ENCODE measurements at places on chromosomes 16 and 17.

DNA sequence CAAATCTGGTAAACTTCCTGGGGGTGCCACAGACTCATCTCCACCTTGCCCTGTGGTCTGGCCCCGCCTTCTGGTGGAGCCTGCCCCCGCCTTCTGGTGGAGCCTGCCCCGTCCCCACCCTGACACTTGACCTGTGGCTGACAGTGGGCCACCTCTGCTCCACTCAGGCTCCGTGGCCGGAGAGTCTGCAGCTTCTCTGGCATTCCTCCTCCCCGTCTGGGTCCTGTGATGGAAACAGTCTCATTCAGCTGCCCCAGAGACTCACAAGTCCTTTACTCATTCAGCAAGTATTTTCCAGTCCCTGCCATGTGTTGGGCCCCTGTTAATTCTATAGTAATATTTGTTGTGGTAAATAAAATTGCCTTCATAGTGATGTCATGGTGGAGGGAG is 21.0 kb upstream of the G6PC1 start:
- no peak for DNase-seq

DNA sequence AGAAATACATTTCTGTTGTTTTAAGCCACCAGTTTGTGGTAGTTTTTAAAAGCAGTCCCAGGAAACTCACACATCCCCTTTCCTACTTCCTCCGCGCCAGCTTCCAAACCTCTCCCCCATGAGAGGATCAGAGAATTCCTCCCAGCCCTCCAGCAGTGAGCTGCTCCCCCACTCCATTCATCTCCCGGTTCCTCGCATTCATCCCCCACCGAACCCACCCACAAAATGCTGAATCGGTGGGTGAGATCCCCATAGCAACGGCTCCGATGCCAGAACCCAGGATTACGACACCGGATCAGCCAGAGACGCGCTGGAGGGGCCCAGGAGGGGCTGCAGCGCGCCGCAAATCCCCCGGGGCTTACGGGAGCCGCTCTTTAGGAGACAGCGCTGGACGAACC is 251.4 kb upstream of the RPL38 start:
- no peak for DNase-seq

- no peak for DNase-seq
These were observed 1.2 kb upstream of the YPEL2 start for GRCh38 chr17:59330053-59330942.

GRCh38 chr16:2813771-2814221 is 3.2 kb upstream of the PRSS21 start:
- DNase-seq = no peak

DNA sequence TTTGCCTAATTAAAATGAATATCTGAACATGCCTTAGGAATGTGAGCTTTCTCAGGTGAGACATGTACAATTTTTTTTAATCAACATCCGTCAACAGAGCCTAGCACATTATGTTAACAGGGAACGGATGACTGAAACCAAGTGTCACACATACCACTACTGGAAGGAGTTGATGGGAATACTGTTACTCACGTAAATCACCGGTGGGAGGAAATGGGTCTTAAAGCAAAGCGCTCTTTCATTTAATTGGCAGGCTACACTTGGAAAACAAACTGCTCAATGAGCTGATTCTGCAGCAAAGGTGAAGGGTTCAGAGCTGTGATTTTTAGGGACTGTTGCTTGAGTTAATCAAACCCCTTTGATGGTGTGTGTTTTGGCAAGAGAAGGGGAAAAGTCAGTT is 4.8 kb downstream of the CPPED1 start:
- DNase-seq = no peak

DNA sequence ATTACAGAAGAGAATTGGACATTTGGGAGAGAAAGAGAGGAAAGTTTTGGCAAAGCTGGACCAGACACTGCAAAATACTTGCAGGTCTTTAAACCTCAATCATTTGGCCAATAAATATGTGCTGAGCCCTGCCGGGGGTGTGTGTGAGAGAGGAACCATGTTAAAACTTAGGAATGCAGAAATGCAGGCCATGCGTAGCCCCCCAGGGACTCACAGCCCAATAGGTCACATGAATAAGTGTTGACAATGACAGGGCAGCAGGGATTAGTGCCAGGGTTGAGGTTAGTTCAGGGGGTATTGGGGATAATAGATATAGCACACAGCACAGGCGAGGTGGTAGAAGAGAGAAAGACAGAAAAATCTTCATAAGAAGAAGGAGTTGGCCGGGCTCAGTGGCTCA is 113.3 kb upstream of the ADAMTS18 start:
- DNase-seq = no peak

- DNase-seq = no peak
These were observed 25.4 kb downstream of the TMEM114 start for GRCh38 chr16:8564934-8565345.

DNA sequence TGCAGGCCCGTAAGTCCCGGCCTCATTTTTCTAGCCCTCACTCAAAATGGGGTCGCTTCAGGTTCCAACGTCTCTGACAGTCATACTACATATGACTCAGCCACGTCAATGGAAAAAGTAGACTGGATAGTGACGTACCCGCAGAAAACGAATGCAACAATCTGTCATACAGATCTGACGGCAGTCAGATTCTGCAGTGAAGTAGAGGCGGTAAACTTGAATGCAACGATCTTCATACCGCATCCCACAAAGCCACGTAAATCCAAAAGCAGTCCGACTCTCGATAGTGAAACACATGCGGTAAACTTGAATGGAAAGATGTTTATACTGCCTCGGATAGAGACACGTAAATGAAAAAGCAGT is 38.4 kb upstream of the ARL4D start:
- peak; percentile 83 for DNase-seq

GRCh38 chr17:27502526-27503324 is 46.5 kb downstream of the KSR1 start:
- no peak for DNase-seq

GRCh38 chr16:17305694-17306093 is 165.1 kb downstream of the XYLT1 start:
- DNase-seq = peak; percentile 57

- no peak for DNase-seq
These were observed 237.0 kb downstream of the SOX9 start for GRCh38 chr17:72357764-72358365.

- peak; percentile 76 for DNase-seq
These were observed at the start of gene GSE1 for GRCh38 chr16:85612801-85613603. GSE1 (plus strand) TSS chr16:85613322; CDS start chr16:85613392, 70 bp downstream.

DNA sequence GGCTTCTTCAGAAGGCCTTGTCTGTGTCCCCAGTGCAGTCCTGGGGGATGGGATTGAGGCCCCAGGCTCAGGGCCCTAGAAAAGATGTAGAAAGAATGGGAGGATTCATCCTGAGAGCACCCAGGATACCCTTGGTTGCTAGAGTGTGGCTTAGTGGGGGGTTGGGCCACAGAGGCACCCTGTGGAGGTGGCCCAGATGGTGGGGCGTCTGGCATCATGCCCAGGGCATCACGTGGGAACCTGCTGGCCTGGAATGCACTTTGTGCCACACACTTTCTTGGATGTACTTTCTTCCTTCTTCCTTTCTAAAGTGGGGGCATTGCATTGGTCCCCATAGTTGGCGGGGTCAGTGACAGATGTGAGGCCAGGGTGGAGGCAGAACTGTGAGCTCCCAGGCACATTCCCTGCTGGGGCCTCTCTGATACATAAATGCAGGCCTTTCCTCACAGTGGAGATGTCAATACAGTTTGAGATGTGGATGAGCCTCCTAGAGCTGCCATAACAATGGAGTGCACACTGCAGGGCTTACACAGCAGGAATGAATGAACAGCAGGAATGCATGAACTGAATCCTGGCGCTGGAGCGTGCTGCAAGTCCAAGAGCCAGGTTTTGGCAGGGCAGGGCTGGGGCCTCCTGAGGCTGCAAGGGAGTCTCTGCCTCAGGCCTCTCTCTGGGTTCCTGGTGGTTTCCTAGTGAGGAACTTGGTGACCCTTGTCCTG is 43.3 kb downstream of the MGAT5B start:
- no peak for DNase-seq

DNA sequence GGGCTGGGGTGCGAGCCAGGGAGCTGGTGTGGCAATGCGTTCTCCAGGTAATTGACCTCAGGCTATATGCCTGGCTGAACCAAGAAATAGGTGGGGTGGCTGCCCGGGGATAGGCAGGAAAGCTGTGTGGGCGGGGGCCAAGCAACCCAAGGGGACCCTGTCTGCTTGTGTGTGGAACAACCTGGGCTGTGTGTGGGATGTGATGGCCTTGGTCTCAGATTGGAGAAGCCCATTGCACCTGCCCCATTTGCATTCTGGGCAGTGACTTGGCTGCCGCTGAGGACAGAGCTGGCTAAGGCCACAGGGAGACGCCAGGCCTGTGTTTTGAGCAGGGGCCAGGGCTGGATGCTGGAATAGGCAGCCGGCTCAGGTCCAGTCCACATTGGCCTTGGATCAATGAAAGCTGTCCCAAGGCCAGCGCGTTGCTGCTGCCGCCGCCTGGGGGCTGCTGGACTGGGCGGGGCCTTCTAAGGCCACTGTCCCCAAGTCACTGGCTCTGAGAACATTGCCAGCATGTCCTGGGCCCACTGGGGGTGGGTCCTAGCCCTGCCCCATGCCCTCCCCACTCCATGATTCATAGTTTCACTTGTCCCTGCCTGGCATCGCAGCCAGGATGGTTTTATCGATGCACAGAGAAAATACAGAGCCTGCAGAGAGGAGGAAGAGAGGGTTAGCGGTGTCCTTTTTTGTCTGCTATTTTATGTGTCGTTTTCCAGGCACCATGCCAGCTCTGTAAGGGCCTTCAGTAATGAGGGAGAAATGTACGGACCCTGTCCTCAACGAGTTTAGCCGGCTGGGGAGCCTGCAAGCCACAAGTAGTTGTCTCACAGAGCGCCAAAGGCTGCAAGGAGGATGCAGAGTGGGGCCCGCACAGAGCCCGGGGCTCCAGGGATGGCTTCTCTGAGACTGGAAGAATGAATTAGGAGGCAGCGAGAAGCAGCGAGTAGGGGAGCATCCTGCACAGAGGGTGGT is 43.9 kb downstream of the NKD1 start:
- no peak for DNase-seq

Measured in activated CD4-positive, alpha-beta T cell treated with anti-CD3 and anti-CD28 coated beads for 48 hours (primary cell).